ENCODE measurements at places on chromosomes 12 and 14.

DNA sequence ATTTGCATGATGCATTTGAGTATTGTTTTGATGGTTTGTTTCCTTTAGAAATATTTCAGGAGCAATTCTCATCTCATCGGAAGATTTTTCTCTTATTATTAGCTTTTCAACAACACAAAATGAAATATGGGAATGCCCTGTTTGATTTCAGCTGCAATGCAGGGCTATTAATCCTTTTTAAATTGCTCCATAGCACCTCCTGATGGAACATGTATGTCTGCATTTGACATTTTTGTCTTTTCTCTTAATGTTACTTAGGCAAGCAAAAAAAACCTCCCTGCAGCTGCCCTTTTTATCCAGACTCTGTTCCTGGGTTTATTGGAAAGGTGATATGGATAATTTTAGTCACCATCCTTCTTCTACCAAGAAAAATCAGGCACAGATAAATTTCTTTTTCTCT is 895.8 kb downstream of the RPS29 start:
- peak; percentile 10 for DNase-seq

DNA sequence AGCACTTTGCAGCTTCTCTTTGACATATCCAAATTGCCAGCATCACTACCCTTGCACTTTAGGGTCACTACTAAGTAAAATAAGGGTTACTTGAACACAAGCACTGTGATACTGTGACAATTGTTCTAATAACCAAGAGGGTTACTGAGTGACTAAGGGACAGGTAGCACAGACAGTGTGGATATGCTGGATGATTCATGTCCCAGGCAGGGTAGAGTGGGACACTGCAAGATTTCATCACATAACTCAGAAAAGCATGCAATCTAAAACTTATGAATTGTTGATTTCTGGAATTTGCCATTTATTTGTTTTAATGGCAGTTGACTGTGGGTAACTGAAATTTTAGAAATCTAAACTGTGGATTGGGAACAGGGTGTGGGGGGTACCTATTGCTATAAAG is 218.8 kb downstream of the KITLG start:
- peak; percentile 36 for DNase-seq

DNA sequence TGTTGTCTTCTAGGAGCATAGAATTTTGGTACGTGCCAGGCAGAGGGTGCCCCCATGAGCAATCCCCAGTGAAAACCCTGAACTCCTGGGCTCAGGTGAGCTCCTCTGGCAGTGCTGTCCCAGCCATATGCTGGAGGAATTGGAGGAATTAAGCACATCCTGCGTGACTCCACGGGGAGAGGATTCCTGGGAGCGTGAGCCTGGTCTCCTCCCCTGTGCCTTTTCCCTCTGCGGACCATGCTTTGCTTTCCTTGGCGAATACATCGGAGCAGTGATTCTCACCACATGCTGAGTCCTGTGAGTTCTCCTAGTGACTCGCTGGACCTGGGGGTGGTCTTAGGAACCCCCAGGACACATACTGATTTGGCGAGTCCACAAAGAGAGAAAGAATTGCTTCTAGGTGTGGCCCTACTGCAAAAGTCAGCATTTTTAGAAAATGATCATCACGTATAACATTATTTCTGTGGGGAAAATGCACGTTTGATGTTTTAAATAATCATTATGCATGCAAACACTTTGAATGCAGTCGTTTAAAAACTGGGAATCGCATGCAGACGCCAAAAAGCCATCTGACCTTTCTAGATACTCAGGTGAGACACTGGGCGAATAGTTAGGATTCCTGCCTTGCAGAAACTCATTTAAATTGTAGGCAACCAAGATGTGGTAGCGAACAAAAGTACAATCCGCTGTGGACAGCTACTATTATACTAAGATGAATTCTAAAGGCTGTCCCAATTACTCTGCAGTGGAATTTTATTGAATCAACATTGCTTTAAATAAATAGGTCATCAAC is 370.9 kb downstream of the TMEM132D start:
- no peak for DNase-seq

- DNase-seq: no peak
Measured at GRCh38 chr12:26245175-26245942, 50.0 kb downstream of the SSPN start.

GRCh38 chr12:123571343-123571813 is 13.0 kb upstream of the TMED2 start:
- peak; percentile 72 for DNase-seq

DNA sequence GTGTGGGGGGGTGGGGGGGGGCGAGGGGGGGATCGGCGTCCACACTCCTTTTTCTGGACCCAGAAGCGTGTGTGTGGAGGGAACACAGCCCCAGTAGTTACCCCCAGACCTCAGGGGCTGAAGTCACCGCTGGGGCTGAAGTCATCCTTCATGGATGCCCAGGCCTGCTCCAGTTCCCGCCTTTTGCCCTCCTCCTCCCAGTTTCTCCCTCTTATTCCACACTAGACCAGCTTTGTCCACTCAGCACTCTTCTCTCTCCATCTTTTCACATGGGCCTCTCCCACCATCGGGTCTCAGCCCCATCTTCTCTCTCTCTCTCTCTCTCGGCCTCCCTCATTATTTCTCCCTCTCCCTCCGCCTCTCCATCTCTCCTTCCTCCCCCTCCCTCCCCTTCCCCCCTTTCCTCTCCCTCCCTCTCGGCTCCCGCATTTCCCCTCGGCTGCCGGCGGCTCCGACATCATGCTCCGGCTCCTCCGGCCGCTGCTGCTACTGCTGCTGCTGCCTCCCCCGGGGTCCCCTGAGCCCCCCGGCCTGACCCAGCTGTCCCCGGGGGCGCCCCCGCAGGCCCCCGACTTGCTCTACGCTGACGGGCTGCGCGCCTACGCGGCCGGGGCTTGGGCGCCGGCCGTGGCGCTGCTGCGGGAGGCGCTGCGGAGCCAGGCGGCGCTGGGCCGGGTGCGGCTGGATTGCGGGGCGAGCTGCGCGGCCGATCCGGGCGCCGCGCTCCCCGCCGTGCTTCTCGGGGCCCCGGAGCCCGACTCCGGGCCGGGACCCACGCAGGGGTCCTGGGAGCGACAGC is at the start of gene P3H3:
P3H3 (plus strand) TSS at position 426 of the 799 bp plus-strand sequence; CDS start at position 460, 34 bp downstream.
- DNase-seq: peak; percentile 47

DNA sequence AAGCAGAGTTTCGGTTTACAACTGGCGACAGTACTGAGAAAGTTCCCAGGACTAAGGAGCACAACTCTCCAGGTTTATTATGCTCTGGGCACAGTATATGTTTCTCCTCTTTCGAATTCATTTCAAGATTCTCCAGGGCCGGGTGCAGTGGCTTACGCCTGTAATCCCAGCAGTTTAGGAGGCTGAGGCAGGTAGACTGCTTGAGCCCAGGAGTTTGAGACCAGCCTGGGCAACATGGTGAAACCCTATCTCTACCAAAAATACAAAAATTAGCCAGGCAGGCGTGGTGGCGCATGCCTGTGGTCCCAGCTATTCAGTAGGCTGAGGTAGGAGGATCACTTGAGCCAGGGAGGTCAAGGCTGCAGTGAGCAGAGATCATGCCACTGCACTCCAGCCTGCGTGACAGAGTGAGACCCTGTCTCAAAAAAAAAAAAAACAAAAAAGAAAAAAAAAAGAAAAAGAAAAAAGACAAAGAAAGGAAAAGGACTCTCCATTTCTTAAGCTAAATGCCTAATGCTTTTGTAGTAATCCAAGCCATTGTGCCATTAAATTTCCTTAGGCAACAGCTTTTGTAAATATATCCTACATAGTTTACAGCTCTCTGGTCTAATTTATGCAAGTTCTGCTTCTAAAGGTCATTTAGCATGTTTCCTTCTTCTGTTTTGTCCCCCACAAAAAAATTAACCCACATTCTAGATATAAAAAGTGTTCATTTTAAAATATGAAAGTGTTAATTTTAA is 34.8 kb downstream of the ATL1 start:
- no peak for DNase-seq

- DNase-seq: peak; percentile 14
Measured at GRCh38 chr14:24634158-24634557, at the start of gene GZMB. GZMB (minus strand) TSS chr14:24634190; CDS start chr14:24634160, 30 bp downstream.

GRCh38 chr12:127282786-127283565 is 984.0 kb upstream of the TMEM132C start:
- no peak for DNase-seq

DNA sequence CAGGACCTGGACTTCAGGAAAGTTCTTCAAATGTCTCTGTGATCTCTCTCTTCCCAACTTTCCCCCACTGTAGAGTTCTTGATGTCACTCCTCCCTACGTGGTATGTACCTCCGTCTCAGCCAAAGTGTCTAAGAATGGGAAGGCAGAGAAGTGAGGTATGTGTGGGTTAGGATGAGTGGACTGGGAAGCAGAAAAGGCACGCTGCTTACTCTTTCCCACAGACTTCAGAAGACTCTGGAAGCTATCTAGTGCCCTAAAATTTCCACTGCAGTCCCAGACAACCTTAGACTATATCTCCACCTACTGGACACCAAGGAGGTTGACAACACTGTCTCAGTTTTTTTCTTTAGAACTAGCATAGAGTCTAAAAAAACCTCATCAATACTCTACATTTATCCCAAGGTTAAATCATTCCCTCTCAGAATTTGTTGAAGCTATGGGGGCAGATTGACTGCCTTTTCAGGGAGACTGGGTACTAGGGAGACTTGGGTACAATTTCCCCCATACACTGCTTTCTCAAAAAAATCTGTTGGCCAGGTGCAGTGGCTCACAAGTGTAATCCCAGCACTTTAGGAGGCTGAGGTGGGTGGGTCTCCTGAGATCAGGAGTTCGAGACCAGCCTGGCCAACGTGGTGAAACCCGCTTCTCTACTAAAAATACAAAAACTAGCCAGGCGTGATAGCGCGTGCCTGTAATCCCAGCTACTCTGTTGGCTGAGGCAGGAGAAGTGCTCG is 20.6 kb upstream of the ITGA5 start:
- peak; percentile 86 for DNase-seq

DNA sequence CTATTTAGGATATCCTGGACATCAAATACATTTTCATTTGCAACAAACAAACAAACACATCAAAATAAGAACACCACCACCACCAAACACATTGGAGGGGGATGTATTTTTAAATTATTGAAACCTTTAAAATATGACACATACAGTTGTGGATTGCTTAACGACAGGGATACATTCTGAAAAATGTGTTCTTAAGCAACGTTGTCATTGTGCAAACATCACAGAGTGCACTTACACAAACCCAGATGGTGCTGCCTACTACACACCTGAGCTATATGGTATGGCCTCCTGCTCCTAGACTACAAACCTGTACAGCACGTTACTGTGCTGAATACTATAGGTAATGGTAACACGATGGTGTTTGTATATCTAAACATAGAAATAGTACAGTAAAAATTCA is 19.4 kb downstream of the PYGL start:
- DNase-seq: no peak

DNA sequence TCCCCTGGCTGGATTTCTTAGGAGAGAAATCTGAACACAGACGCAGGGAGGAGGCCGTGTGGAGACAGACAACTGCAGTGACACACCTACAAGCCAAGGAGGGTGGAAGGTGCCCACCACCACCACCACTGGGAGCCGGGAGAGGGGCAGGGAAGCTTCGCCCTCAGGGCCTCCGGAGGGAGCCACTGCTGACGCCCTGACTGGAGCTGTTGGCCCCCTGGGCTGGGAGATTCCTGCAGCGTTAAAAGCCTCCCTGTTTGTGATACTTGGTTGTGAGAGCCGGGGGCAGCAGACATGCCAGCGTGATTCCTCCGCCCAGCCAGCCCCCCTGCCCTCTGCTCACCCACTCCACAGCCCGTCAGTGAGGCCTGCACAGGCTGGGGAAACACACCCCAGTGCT is 72.0 kb downstream of the CHGA start:
- no peak for DNase-seq

DNA sequence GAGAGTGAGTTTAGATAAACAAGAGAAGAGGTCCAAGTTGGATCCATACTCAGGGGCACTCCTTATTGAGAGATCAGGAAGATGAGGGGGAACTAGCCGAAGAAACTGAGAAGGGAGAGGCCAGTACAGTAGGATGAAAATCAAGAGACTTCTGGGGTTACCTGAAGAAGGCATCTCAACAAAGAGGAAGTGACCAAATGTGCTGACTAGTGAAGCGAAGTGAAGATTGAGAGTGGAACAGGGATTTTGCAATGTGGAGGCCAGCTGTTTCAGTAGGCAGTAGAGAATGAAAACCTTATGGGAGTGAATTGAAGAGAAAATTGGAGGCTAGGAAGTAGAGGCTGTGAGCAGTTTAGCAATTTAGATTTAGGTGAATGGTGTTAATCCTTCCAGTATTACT is 153.0 kb downstream of the SYNE2 start:
- no peak for DNase-seq

- DNase-seq: peak; percentile 15
Measured at GRCh38 chr12:22518060-22518719, 26.2 kb downstream of the C2CD5 start.

GRCh38 chr12:76260390-76260748 is 87.8 kb downstream of the BBS10 start:
- peak; percentile 55 for DNase-seq

DNA sequence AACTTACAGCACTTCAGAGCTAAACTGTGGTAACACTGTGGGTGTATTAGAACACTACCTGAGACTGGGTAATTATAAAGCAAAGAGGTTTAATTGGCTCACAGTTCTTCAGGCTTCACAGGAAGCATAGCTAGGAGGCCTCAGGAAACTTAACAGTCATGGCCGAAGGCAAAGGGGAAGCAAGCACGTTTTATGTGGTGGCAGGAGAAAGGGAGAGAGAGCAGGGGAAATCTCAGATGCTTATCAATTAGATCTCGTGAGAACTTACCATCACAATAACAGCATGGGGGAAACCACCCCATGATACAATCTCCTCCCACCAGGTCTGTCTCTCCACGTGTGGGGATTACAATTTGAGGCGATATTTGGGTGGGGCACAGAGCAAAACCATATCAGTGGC is 512.6 kb downstream of the RERGL start:
- no peak for DNase-seq

GRCh38 chr12:122480753-122481152 is 20.0 kb downstream of the ZCCHC8 start:
- DNase-seq: no peak

DNA sequence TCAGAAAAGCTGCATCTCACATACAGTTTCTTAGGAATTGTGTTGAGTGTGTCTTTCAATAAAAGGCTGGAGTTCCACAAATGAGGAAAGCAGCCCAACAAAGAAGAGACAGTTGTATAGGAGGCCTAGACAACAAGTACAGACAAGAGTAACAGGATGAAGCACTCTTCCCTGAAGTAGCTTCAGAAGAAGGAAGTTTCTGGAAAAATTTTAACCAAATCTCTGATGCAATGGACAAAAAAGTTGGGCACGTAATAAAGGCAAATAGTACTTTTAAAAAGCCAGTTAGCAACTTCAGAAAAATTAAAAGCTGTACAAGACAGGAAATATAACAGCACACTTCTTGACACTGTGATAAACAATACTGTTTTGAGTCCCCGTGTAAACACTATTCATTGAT is 134.1 kb upstream of the PLEKHG7 start:
- no peak for DNase-seq

- DNase-seq: no peak
Measured at GRCh38 chr14:36717363-36717762, 55.7 kb downstream of the PAX9 start.

- no peak for DNase-seq
Measured at GRCh38 chr12:54890339-54890738, 36.0 kb downstream of the MUCL1 start.
